ENCODE measurements at places on chromosomes 6 and 20.
A peak's percentile ranks its signal among the peaks of the same experiment; 100 is the strongest.

GRCh38 chr6:106829451-106829850, 145.1 kb downstream of the CD24 start:
- DNase-seq: no peak

DNA sequence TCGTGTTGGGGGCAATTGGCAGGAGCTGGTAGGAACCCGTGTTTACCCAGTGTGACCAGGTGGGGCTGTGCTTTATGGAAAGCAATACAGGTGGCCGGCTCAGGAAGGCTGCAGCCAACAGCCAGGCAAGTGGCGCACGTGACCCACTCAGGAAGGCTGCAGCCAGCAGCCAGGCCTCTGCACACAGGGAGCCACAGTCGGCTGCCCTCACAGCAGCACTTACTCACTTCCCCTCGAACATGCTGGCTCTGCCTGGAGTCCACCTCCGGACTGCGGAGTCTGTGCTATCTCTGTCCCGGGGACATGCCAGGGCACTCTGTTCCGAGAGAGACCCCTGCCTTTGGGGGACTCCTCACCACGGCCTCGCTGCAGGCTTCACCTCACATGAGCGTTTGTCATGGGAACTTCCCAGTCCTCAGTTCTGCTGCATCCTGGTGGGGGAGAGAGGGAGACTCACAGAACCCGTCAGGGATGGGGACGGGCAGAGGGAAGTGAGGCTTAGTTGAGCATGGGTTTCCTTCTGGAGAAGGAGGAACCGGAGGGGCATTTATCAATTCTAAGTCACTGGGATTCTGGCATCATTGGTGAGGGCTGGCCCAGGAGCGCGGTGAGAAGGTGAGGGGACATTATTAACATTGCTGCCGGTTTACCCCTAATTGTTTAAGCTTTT, 76.8 kb downstream of the TTLL2 start:
- DNase-seq: no peak

DNA sequence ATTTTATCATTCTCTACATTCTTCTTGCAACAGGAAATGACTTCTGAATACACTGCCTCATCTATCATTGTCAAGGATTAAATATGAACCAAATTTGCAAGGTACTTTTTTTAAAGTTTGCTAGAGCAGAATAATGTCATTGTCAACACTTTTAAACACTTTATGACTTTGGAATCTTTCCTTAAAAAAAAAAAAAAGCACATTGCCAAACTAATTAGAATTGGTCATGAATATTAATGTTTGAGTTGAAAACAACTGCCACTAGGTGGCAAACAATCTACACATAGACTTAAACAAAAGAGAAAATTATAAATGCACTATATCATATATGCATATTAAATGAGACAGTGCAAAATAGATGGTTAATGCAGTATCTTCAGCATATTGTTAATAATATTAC, 32.5 kb upstream of the TMEM244 start:
- DNase-seq: no peak

DNA sequence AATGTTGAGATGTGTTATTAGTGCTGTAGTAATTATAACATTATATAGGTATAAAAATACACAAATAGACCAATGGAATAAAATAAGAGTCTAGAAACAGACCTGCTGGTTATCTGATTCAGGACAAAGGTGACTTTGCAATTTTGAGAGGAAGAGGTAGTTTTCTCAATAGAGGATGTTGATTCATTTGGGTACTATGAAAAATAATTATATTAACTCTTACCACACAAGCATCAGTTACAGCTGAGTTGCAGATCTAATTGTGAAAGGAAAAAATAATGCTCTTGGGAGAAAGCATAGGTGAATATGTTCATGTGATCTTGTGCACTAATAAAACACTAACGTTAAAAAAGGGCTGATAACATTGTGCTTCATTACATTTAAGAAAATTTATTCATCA, 103.0 kb downstream of the BCKDHB start:
- no peak for DNase-seq

DNA sequence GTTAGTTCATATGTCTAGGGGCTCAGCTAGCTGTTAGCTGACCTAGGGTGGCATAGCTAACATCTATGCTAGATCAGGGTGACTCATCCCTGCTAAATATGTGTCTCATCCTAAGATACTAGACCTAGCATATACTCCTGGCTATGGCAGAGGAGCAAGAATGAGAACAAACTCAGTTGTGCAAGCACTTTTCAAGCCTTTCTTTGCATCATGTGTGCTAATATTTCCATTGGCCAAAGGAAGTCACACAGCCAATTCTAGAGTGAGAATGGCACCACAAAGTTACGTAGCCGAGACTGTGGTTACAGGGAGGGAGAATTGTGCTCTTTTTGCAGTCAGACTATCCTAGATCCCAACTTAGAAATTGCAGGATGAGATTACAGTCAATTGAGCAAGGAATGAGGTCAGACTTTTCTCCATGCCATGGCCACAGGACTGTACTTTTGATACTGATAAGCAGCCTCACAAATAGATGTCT, 78.7 kb downstream of the PLCB4 start:
- no peak for DNase-seq

DNA sequence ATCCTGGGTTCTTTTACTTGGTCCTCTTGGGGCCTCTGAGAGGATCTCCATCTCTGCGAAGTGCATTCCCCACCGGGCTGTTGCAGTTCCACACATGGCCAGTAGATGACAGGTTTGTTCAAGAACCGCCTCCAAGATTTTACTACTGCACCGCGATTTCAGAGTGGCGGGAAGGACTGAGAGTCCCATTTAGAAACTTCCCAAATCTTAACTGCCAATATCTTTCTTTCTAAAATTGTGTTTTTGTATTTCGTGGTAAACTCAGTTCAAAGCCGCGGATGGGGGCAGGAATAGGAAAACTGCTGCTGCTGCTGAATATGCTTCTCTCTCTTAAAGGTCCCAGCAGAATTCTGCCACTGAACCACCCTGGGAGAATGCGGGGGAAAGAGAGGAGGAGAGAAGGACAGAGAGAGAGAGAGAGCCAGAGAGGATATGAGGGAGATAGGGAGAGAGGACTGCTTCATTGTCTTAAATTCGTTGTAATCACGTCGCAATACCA, 8.6 kb upstream of the BTNL2 start:
- DNase-seq: peak; percentile 87

- peak; percentile 35 for DNase-seq
Observed at GRCh38 chr20:59518881-59519706, 85.2 kb upstream of the PHACTR3 start.

DNA sequence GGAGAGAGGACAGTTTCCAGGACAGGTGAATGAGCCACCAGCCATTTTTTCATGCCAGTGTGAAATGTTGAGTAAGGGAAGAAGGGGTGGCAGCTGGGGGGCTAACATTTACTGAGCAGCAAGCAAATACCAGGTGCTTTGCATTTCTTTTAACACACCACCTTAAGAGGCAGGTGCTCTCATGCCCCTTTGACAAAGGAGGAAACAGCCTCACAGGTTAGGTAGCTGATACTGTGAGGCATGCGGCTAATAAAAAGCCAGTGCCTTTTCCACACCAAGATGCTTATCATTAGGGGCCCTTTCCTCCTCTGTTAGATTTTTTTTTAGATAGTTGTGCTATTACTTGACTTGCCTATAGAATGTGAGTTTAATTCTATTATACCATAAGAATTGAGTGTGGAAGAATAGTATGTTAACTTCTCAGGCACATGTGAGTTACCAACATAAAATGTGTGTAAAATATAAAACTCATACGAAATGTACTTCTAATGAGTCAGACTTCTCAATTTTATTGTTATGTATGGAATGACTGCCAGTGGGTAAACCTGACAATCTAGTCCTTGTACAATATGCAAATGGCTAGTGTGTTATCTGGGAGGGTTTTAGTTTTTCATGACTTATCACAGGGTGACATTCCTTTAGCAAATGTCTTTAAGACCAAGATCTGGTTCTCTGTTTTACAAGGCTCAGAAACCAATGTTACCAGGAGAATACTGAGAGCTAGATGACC, 260.0 kb downstream of the TMEM242 start:
- DNase-seq: no peak

- DNase-seq: no peak
Observed at GRCh38 chr20:50467718-50468356, 42.3 kb upstream of the PTPN1 start.

GRCh38 chr6:107654764-107655163, 164.8 kb downstream of the SOBP start:
- DNase-seq: no peak
